ENCODE measurements at places on chromosomes 2 and 18.

DNA sequence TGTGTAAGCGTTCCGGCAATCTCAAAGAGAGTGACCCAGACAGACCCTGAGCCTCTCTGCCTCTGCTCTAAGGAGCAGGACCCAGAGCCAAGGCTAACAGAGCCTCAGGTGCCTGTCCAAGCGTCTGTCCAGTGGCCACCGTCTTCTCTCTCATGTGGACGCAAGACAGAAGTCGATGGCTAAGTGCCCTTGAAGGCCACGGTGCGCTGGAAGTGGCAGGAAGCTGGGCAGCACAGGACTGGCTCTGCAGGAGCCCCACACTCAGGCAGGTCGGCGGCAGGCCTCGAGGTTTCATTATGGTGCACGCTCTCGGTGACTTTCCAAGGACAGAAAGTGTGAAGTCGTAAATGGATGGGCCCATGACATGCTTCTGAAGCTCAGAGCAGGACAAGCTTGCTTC is 49.1 kb downstream of the HDAC4 start:
- no peak for DNase-seq

DNA sequence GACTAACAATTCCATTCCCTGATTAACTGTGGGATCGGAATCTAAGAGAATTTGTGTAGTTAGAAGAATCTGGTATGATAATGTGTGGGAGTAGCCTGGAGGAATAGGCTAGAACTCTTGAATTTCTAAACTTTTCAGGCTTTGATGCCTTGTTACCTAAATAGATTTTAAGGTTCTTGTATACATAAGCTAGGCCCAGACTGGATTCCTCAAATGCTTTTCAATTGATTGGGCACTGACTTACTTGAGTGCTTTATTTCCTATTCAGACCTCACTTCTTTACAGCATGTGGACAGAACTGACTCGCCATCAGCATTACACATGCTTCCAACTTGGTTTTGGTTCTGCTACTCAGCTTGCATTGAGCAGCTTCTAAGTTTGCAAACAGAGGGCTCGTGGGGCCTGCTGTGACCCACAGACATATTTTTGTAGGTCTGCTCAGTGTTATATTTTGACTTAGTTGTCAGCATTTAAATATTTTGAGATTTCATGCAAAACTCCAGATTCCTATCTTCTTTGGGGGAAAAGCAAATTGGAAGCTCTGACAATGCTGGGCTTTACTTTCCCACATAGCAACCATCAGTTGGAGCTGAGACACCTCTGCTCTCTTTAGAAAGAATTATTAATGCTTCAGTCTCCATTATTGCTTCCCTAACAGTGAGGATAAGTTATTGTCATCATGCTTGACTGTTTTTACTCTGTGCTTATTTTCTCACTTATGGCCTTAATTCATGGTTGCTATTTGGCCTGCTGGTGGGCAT is 5.7 kb downstream of the PARD3B start:
- no peak for DNase-seq

DNA sequence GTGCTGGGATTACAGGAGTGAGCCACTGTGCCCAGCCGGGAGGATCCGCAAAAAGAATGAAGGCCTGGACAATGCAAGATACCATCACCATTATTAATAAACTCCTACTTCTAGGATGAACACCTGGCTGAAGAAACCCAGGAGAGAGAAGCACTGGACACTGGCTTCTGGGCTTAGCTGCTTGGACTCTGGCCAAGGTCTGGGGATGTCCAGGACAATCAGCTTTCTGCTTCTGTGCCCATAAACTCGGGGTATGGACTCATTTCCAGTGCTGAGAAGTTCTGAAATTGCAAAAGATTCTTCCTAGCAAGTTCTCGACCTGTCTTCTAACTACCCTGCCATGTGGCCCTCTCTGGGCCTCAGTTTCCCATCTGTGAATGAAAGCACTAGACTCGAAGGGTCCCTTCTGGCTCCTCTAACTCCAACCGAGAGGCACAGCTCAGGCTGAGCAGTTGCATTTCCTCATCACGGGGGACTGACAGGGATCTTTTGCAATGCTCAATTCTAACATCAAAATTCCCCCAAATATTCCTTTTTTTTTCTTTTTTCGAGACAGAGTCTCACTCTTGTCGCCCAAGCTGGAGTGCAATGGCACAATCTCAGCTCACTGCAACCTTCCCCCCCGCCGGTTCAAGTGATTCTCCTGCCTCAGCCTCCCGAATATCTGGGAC is 2.4 kb upstream of the SH2D6 start:
- DNase-seq: no peak

GRCh38 chr2:181036445-181036844 is 56.0 kb downstream of the UBE2E3 start:
- DNase-seq: no peak

DNA sequence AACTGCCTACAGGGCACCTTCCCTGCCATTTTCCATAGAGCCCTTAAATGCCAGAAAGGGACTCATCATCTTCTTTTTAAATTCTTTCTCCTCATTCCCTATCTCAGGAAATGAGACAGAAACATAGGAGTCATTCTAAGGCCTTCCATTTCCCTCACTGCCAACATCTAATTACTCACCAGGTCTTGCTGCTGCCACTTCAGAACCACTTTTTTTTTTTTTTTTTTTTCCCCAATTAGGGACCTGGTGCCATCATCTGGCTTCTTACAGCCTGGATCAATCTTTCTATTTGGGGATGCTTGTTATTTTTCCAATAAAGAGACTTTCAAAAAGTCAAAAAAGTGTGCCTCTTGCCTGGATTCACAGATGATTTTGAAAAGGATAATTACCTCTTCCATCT is 373.4 kb downstream of the LPIN1 start:
- DNase-seq: no peak

- DNase-seq: no peak
These were observed 300.5 kb downstream of the TMX3 start for GRCh38 chr18:68414407-68414806.

- no peak for DNase-seq
These were observed 14.2 kb upstream of the RAB27B start for GRCh38 chr18:54813977-54814565.

DNA sequence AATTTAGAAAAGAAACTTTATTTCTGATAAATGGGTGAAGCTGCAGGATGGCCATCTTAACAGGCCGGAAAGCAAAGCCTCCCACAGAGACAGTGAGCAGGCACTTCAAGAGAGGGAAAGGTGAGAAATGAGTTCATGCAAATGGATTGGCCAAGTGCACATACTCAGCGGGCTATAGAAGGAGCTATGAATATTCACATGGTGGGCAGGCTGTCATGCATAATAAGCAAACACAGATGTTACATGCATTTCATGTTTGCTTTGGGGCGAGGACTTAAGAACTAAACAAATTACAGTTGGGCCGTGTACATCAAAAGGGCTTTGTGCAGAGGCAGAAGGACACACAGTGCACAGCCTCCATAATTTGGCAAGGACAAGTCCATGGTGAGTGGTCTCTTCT is 69.8 kb upstream of the MAL start:
- no peak for DNase-seq

- no peak for DNase-seq
These were observed 199.9 kb downstream of the TGIF1 start for GRCh38 chr18:3649633-3650426.

DNA sequence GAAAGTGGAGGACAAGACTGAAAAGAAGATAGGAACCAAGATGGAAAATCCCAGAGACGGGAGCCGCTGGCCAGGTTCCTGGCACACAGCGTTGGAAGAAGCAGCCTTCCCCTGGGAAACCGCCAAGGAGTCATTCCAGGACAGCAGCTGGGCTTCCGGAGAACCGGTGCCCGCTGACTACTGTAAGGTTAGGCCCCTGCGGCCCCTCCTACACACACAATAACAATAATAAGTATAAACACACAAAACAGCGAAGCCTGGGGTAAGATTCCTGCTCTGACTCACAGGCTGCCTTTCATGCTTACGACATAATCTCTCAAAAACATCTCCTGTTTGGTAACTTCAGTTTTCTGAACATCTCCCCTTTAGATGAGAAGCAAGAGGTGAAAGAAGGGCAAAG is 28.1 kb upstream of the MYCN start:
- no peak for DNase-seq

GRCh38 chr18:36547544-36547943 is 250.0 kb downstream of the FHOD3 start:
- no peak for DNase-seq

- DNase-seq: no peak
These were observed 155.6 kb upstream of the LYPD1 start for GRCh38 chr2:132825601-132826000.

GRCh38 chr2:70596293-70596692 is 42.7 kb upstream of the TGFA start:
- DNase-seq: no peak

- no peak for DNase-seq
These were observed 191.0 kb downstream of the GLI2 start for GRCh38 chr2:120926463-120927264.

GRCh38 chr2:98786179-98786578 is 55.2 kb upstream of the MGAT4A start:
- DNase-seq: no peak

DNA sequence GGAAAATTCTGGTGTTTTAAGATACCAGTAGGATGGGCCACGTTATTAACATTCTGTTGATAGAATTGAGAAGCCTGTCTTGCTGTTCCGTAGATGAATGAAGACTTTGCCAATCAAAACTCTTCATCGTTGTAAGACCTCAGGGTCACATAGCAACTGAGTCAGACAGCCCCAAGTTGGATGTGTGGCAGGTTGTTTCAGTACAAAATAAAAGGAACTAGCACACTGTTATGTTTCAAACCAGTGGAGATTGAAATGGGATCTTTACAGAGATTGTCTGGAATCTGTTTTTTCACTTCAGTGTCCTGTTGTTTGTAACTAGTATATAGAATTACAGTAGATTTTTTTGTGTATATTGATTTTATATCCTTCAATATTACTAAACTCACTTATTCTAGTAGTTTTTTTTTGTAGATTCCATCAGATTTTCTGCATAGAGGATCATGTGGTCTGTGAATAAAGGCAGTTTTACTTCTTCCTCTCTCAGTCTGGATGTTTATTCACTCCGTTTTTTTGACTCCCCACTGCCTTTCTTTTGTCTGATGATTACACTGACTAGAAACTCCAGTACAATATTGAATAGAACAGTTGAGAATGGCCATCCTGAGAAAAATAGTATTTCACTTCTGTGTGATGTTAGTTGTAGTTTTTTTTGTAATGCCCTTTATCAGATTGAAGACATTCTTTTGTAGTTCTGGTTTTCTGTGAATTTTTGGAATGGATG is 22.7 kb downstream of the EPC2 start:
- DNase-seq: no peak

DNA sequence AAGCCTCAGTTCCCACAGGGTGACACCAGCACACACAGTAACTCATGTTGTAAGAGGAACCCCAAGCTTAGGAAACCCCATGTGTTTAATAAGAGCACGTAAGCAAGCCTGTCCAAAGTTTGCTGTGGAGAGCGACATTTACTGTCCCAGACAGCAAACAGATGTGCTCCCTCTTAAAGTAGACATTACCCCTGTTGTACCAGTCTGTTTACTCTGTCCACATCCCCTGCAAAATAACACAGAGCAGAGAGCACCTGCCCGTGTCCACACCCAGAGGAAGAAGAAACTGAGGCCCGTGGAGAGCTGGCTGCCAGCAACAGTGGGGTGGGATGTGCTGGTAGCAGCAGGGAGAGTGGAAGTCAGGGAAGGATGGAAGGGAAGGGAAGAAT is 243.5 kb downstream of the GBX2 start:
- DNase-seq: no peak

- DNase-seq: no peak
These were observed 320.7 kb downstream of the CYP26B1 start for GRCh38 chr2:71826826-71827523.

Measured in SIG-M5 (cell line).